ENCODE measurements at places on chromosomes 5 and 9.

DNA sequence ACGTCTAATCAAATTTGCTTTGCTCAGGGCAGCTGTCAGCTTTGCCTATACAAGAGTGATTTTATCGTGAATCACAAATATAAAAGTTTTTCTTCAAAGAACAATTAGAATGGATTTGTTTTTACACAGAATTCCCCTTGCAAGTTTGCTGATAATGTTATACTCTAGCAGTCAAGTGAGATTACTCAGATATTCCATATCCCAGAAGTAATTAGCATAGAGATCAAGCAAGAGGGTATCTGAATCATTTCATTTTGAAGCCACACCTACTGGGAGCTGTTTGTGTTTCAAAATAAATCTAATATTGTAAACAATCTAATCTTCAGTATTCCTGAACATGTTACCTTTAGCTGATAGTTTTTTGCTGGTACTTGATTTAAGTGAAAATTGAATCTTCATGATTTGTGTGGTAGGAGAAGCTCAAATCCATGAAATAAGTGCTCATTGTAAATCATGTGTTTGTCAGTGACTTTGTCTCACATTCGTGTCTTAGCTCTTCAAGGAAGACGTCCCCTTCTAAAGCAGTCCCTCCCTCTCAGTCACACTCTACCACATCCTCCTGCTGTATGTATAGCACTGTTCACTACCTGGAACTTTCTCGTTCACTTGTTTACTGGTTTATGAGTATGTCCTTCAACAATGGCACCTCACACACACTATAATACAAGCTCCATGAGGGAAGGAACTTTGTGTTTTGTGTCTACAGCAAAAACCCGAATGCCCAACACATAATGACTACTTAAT lies 3.3 kb upstream of the TTC39B start:
- DNase-seq = no peak

- DNase-seq = no peak
Measured at GRCh38 chr5:51371052-51371451, 12.2 kb upstream of the ISL1 start.

GRCh38 chr9:121783111-121783510 lies 131.7 kb downstream of the DAB2IP start:
- DNase-seq = no peak

DNA sequence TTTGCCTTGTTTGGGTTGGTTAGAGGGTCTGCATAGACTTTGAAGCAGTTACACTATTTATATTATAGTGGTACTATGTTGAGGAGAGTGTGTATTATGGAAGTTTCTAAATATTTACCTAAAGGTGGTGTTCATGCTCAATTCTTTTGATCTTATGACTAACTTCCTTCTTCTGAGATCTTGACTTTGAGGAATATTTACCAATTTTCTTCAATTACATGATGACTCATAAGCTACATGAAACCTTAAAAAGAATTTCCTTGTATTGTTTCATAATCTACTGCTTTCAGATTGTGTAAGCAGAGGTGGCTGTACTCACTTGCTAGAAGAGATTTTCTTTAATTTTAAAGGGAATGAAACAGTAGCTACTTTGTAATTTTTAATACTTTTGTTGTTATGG lies 276.1 kb downstream of the TAF11L14 start:
- no peak for DNase-seq

GRCh38 chr9:124742940-124743339 lies 28.2 kb downstream of the NR6A1 start:
- DNase-seq = no peak

GRCh38 chr5:50655067-50655809 lies 11.2 kb upstream of the PARP8 start:
- no peak for DNase-seq

DNA sequence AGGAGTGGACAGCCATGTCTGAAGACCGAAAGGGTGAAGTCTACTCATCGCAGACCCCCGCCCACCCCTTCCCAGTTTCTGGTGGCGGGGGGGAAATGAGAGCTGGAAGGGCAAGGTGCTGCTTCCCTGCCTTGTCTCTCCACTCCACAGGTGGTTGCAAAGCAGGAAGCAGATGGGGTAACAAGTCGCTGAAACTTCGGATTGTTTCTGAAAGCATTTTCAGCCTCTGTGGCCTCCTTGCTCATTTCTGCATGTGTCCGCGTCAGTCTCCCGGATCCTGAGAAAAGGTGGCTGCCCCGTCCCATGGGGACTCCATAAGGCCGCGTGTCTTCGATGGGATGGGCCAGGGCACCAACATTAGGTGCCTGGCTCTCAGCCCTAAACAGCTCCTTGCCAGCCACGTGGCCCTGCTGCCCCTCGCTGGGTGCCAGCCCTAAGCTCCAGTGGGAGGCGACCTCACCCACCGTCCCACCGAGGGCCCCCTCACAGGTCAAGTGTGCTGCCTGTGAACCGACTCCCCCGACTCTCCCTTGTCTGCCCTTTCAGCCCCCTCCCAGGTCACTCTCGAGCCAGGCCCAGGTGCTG lies 971 bp downstream of the PHYKPL start:
- DNase-seq = no peak

DNA sequence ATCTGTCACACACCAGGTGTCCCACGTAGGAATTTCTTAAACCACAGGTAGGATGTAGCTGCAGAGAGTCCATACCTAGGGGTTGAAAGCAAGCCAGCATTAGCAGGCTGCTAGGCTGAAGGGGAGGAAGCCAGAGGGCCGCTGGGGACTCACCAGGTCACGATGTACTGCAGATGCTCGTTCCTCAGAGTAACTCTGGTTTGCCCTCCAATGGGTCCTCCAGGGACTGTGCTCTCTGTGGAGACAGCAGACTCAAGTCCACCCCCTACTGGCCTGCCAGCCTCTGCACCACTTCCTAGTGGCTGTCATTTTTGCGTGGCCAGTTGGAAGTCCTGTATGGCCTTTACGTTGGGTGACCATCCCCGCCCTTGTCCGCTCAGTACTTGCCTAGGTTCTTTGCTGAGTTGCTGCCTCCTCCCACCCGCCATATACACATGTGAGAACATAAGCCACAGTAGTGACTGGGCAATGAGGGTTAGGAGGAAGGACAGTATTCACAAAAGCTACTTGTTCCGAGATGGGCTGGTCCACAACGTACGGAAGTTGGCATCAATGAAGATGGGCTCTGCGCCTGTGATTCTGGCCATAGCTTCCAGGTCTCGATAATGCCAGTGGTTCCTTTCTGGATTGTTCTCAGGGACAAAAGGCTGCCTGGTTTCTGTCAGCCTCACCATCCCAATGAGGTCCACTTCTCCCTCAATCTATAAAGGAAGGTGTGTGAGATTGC lies 4.1 kb downstream of the RPL7A start:
- no peak for DNase-seq

- no peak for DNase-seq
Measured at GRCh38 chr5:67842806-67843205, 372.8 kb upstream of the PIK3R1 start.

GRCh38 chr5:176543428-176544182 lies 5.5 kb upstream of the CDHR2 start:
- DNase-seq = peak; percentile 45
